ENCODE measurements at places on chromosomes 11 and 22. TPM values are rescaled to one million over a fixed set of nuclear protein-coding genes. Genes with fewer than 3 reads are reported as not detected.

Gene MRPL11
- 67.6 TPM for total RNA-seq

Gene KCNJ1
- not detected for total RNA-seq

Gene PDHX
- total RNA-seq, result 41.0 TPM

Gene P2RX6
- total RNA-seq, result 10.6 TPM

Gene PATE4
- not detected for total RNA-seq

Gene CDC42BPG
- total RNA-seq, result not detected

Gene FDXACB1
- total RNA-seq, result 4.7 TPM
